ENCODE measurements at places on chromosomes 2 and 18.

- H3K36me3 ChIP-seq: no peaks in the 10 kb centered on the region
- H3K27me3 ChIP-seq: no peaks in the 10 kb centered on the region
- no peak overlapping the region for H3K27ac ChIP-seq
Observed at GRCh38 chr2:60469536-60470317, 83.7 kb downstream of the BCL11A start.

GRCh38 chr18:59940068-59940467 lies 40.3 kb downstream of the PMAIP1 start:
- no peak for DNase-seq
- no peak overlapping the region for H3K4me3 ChIP-seq
- H3K36me3 ChIP-seq: no peaks in the 10 kb centered on the region

DNA sequence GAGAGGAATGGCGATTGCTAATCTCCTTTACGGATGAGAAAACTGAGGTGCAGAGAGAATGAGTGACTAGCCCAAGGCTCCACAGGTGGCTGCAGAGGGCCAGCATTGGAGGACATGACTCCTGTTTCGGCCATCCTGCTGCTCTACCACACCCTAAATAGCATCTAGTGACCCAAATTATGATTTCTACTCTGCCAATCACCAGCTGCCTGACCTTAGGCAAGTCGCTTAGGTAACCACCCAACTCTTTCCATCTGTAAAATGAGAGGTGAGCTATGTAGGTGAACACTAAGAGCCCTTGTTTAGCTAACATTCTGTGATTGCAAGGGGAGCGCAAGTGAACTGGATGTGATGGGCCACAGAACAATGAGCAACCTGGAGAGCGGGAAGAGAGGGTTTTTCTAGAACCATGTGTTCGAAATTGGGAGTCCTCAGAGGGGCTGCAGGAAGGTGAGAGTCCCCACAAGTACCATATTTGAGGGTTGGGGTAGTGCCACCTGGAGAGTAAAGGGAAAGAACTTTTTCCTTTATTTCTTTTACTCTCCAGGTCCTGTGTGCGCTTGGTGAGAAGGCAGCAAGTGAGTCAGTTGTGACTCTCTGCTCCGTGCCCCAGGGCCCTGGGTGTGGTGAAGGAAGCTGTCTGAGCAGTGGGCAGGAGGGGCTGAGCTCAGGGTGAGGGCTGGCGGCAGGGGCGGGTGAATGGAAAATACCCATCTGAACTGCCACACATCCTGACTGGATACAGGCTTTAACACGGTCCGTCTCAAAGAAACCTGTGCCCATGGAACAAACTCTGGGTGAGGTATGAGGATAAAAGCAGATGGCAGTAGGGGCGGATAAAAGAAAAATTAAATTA lies 2.4 kb downstream of the CYP27C1 start:
- peaks cover 9% of the 10 kb centered on the region for H3K4me1 ChIP-seq
- no peak for DNase-seq
- no peaks in the 10 kb centered on the region for H3K36me3 ChIP-seq
- no peak overlapping the region for H3K27ac ChIP-seq

DNA sequence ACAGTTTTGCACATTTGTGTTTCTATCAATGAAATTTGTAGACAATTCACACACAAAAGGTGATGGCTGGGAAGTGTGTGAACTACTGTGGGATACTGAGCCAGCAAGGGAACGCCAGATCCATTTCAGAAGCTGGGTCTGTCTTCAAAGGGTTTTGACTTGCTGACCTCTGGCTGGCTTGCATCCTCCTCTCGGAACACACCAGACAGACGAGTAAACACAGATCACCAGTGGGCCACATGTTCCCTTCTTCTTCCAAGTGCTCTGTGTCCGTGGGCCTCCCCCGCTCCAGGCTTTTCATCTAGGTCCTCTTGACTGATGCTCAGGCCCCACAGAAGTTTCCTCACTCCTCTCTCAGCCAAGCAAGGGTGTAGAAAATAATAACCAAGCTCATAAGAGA lies 122.2 kb upstream of the OSR1 start:
- no peaks in the 10 kb centered on the region for H3K27me3 ChIP-seq
- DNase-seq: no peak
- no peak overlapping the region for H3K27ac ChIP-seq
- no peaks in the 10 kb centered on the region for H3K4me1 ChIP-seq

DNA sequence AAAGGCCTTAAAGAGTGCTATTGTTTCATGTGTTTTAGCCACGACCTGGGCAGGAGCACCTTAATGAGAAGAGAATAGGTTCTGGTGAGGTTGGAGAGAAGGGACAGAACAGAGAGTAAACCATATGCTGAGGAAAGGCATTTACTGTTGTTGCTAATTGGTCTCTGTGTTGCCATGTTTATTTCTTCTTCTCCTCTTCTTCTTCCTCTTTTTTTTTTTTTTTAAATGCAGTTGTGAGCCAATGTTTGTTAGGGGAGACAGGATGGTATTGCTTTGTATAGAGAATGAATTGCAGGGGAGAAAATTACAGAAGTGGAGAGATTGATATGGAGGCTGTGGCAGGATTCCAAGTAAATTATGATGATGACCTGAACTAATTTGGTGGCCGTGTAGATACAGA lies 2.6 kb downstream of the SCN9A start:
- no peak for DNase-seq
- H3K27me3 ChIP-seq: no peaks in the 10 kb centered on the region

DNA sequence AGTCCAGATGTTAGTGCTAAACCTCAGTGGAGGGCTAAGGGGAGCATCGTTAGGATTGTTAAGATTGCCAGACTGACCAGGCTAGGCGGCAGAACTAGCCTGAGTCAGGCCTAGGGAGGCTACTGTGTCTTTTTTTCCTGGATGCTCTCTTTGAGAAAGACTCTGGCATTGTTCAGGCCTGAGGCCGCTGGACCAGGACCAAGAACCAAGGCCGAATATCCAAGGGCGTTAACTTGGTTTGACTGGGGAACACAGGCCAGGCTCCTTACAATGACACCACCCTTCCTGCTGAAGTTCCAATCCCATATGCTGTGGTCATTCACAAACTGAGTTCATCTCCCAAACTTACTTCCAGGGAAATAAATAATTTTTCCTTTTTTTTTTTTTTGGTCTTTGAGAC lies 10.6 kb downstream of the HTRA2 start:
- H3K36me3 ChIP-seq: no peaks in the 10 kb centered on the region
- no peak overlapping the region for H3K4me3 ChIP-seq
- no peak for DNase-seq
- peaks cover 21% of the 10 kb centered on the region for H3K4me1 ChIP-seq
- no peak overlapping the region for H3K27ac ChIP-seq

- H3K27me3 ChIP-seq: peaks cover 26% of the 10 kb centered on the region
- H3K27ac ChIP-seq: no peak overlapping the region
- no peaks in the 10 kb centered on the region for H3K36me3 ChIP-seq
Observed at GRCh38 chr2:232375164-232375563, 3.4 kb upstream of the ALPP start.

- no peak for DNase-seq
- no peaks in the 10 kb centered on the region for H3K27me3 ChIP-seq
- peaks cover 42% of the 10 kb centered on the region for H3K4me1 ChIP-seq
- no peak overlapping the region for H3K4me3 ChIP-seq
- no peaks in the 10 kb centered on the region for H3K36me3 ChIP-seq
- H3K27ac ChIP-seq: peak overlapping the region; percentile 90
Observed at GRCh38 chr2:144660518-144661316, 140.8 kb upstream of the ZEB2 start.

GRCh38 chr2:95264624-95265023 lies 9.6 kb upstream of the PROM2 start:
- H3K27me3 ChIP-seq: 0 out of 3 replicates have a peak, but pooled peaks cover 2% of the 10 kb centered on the region
- H3K27ac ChIP-seq: no peak overlapping the region
- H3K4me1 ChIP-seq: no peaks in the 10 kb centered on the region

GRCh38 chr2:45982096-45982495 lies 315.1 kb upstream of the EPAS1 start:
- DNase-seq: no peak
- peaks cover 20% of the 10 kb centered on the region for H3K27me3 ChIP-seq
- H3K36me3 ChIP-seq: no peaks in the 10 kb centered on the region
- no peak overlapping the region for H3K27ac ChIP-seq
- H3K4me3 ChIP-seq: no peak overlapping the region

- H3K4me3 ChIP-seq: no peak overlapping the region
- H3K27ac ChIP-seq: no peak overlapping the region
- no peaks in the 10 kb centered on the region for H3K36me3 ChIP-seq
- H3K27me3 ChIP-seq: peaks cover 9% of the 10 kb centered on the region
- no peaks in the 10 kb centered on the region for H3K4me1 ChIP-seq
Observed at GRCh38 chr2:172893671-172894070, 158.0 kb downstream of the RAPGEF4 start.

GRCh38 chr2:74887445-74887951 lies 53.6 kb downstream of the HK2 start:
- no peak overlapping the region for H3K4me3 ChIP-seq
- H3K4me1 ChIP-seq: no peaks in the 10 kb centered on the region
- peaks cover 95% of the 10 kb centered on the region for H3K36me3 ChIP-seq
- no peak overlapping the region for H3K27ac ChIP-seq
- DNase-seq: no peak

DNA sequence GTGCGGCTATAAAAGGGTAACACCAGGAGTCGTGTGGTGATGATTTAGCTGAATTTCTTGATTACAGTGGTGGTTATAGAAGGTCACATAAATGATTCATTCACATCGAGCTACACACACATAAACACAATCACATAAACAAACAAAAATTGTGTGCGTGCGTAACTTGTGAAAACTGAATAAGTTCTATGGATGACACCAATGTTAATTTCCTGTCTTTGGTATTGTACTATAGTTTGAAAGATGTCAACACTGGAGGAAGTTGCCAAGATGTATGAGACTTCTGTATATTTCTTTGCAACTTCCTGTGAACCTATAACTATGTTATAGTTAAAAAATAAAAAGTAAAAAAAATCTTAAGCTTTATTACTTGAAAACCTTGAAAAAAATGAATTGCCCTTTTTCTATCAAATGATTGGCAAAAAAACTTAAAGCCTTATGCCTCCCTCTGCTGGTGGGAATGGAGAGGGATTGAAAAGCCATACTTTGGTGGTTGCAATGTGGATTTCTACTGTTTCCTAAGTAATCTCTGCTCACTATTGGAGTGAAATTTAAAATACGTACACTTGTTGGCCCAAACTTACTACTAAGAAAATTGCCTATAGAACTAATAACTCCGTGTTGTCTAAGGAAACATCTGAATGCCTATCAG lies 227.7 kb downstream of the RPIA start:
- DNase-seq: peak; percentile 13
- H3K36me3 ChIP-seq: no peaks in the 10 kb centered on the region
- H3K4me3 ChIP-seq: no peak overlapping the region
- H3K27ac ChIP-seq: no peak overlapping the region
- no peaks in the 10 kb centered on the region for H3K4me1 ChIP-seq

- no peak overlapping the region for H3K4me3 ChIP-seq
- H3K36me3 ChIP-seq: no peaks in the 10 kb centered on the region
- no peaks in the 10 kb centered on the region for H3K4me1 ChIP-seq
- H3K27me3 ChIP-seq: no peaks in the 10 kb centered on the region
- DNase-seq: no peak
Observed at GRCh38 chr18:45320724-45321123, 294.6 kb upstream of the SLC14A2 start.

- H3K4me3 ChIP-seq: no peak overlapping the region
- H3K27me3 ChIP-seq: no peaks in the 10 kb centered on the region
- H3K27ac ChIP-seq: no peak overlapping the region
- no peaks in the 10 kb centered on the region for H3K4me1 ChIP-seq
- no peak for DNase-seq
Observed at GRCh38 chr18:32424696-32425095, 46.0 kb downstream of the GAREM1 start.

- H3K4me3 ChIP-seq: no peak overlapping the region
- H3K36me3 ChIP-seq: peaks cover 5% of the 10 kb centered on the region
- H3K27ac ChIP-seq: no peak overlapping the region
- DNase-seq: no peak
Observed at GRCh38 chr2:39431592-39432316, 5.3 kb downstream of the MAP4K3 start.

- H3K27me3 ChIP-seq: peaks cover 30% of the 10 kb centered on the region
- DNase-seq: no peak
- no peaks in the 10 kb centered on the region for H3K36me3 ChIP-seq
- no peak overlapping the region for H3K4me3 ChIP-seq
Observed at GRCh38 chr2:136005462-136006196, 20.2 kb upstream of the DARS1 start.

GRCh38 chr18:8686611-8687010 lies 18.7 kb upstream of the MTCL1 start:
- no peaks in the 10 kb centered on the region for H3K4me1 ChIP-seq
- peaks cover 22% of the 10 kb centered on the region for H3K27me3 ChIP-seq
- H3K36me3 ChIP-seq: no peaks in the 10 kb centered on the region

- H3K27me3 ChIP-seq: 0 out of 3 replicates have a peak, but pooled peaks cover 4% of the 10 kb centered on the region
- no peak overlapping the region for H3K27ac ChIP-seq
- H3K4me3 ChIP-seq: no peak overlapping the region
- no peaks in the 10 kb centered on the region for H3K36me3 ChIP-seq
- no peak for DNase-seq
Observed at GRCh38 chr2:173644146-173644545, 289.5 kb downstream of the CDCA7 start.
